ENCODE measurements at places on chromosomes 2 and 18. TPM values are rescaled to one million over a fixed set of nuclear protein-coding genes. Genes with fewer than 3 reads are reported as not detected.
A peak's percentile ranks its signal among the peaks of the same experiment; 100 is the strongest.

DNA sequence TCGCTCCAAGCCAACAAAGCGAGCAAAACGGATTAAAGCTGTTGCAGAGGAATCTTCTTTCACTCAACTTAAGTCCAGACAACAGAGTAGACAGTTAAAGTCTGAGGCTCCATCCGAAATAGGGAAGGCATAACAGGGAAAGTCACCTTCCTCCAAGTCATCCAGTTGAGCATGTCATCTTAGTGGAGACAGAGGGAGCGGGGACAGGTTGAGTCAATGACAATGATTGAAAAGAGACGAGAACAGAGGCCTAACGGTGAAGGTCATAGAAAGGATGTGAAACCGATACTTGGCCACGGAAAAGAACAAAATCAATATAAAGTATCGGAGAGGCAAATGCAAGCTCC, 455 bp downstream of the C18orf32 start:
- DNase-seq, result no peak

DNA sequence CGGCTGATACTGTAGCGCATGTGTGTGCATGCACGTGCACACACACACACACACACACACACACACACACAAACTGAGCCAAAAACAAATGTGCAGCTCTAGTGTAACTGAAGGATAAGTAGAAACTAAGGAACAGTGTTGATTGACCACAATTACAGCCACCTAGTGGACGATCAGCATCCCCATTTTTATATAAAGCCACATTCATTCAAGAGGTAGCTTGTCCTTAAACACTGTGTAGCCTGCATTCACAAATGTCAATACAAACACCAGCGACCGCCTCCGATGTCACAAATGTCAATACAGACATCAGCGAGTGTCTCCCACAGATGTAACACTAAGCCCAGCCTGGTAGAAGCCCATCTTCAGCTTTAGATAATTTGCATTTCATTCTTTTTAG, 167.4 kb downstream of the PTGR3 start:
- DNase-seq, result no peak

GRCh38 chr2:157415591-157416101, 28.2 kb downstream of the CYTIP start:
- no peak for DNase-seq

- DNase-seq, result no peak
These were observed 197.9 kb downstream of the DSEL start for GRCh38 chr18:67318651-67319050.

- DNase-seq, result no peak
These were observed 2.4 kb downstream of the MARS2 start for GRCh38 chr2:197707316-197708213.

GRCh38 chr2:165886487-165887146, 67.0 kb downstream of the TTC21B start:
- DNase-seq, result no peak

- no peak for DNase-seq
These were observed 635.7 kb downstream of the NRXN1 start for GRCh38 chr2:50396298-50396631.

- no peak for DNase-seq
These were observed 39.8 kb downstream of the WDR33 start for GRCh38 chr2:127770973-127771735.

DNA sequence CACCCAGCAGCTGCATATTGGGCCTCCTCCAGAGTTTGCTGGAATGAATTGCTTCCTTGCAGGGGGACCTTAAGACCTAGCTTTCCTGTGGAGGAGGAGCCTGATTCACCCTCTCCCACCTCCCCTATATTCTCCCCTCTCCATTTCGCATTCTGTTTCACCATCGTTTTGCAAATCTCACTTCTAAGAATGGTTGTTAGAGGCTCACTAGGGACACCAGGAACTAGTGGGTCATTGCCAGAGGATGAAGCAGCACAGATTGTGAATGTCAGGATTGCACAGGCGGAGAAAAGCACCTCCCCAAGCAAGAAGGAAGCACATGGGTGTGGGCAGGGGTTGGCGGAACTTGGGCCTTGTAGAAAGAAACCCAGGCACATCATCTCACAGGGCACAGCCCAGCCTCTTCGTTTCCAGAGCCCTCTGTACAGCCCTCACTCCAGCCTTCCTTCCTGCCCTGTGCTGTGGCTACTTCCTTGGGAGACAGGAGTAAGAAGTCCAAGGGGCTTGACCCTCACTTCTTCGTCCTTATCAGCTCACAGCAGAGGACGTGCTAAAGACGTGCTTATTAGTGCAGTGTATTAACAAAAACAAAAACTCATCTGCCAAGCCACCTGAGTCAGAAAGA, 63.4 kb downstream of the TACR1 start:
- DNase-seq, result no peak

GRCh38 chr2:210388148-210388547, 73.2 kb upstream of the MYL1 start:
- DNase-seq, result no peak

DNA sequence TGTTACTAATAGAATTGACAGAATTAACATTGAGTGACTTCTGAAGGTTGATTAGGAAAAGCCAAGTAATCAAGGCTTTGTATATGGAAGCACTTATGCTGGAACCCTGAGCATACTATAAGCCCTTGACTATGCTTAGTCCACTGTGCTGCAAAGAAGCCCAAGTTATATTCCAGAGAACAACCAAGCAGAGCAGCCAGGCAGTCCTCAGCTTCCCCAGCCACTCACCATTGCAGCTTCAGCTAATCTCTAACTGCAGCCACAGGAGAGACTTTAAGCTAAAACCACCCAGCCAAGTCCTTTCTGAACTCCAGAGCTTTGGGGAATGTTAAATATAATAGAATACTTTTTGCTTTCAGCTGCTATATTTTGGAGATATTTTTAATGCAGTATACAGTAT, 164.4 kb upstream of the VWC2L start:
- DNase-seq, result no peak

DNA sequence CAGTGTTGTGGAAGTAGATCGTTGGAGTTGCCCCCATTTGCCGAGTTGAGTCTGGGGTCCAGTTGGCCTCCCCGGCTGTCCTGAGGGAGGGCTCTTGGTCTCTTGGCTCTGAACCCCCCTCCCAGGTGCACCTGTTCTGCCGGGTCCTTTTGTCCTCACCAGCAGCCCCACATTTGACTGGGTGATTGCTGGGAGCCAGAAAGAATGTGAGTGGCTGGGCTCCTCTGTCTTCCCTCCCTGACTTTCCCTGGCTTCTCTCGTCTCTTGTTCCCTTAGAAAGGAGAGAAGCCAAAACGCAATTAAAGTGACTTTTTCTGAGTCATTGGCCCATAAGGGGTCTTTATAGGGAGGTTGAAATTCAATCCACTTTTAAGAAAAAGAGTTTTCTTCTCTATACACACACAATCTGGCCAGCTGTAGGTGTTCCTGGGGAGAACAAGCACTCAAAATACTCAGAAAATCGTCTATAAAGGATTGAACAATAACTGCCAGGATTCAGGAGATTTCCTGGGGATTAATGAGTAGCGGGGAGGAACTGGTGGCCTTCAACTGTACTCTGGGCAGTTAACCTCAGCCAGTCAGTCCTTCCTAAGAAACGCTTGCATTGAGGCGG, 131.0 kb downstream of the TMEM182 start:
- no peak for DNase-seq

- DNase-seq, result no peak
These were observed 535.4 kb upstream of the RAB6C start for GRCh38 chr2:129443865-129444739.

DNA sequence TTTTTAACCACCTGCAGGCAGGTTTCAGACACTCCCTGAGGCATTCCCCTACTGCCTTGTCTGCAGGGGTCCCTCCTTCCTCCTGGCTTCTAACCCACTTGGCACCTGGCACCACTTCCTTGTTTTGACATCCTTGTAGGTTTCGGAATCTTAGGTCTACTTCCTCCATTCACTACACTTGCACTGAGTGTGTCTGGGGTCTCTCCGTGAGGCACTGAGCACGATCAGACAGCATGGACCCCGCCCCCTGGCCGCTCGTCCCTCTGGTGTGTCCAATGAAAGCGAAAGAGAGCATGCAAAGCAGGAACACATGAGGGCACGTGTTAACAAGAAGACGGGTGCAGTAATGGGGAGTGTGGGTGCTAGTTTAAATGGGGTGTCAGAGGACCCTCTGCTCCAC, 63.8 kb downstream of the HAUS1 start:
- peak; percentile 58 for DNase-seq

DNA sequence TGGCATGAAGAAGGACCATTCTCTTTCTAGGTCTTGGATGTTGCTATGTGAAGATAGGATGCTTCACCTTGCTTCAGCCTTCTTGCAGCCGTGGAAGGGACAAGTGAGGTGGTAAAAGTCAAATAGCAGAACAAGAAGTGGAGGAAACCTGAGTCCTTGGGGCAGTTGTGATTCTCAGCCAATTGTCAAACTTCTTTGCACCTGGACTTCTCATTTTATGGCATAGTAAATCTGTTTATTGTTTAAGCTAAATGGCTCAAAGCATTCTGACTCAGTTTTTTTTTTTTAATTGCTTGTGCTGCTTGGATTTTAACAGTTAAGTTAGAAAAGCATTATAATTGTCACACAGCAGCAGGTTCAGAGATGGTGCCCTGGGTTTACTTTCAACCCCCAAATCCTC, 33.0 kb upstream of the ST6GAL2 start:
- no peak for DNase-seq

DNA sequence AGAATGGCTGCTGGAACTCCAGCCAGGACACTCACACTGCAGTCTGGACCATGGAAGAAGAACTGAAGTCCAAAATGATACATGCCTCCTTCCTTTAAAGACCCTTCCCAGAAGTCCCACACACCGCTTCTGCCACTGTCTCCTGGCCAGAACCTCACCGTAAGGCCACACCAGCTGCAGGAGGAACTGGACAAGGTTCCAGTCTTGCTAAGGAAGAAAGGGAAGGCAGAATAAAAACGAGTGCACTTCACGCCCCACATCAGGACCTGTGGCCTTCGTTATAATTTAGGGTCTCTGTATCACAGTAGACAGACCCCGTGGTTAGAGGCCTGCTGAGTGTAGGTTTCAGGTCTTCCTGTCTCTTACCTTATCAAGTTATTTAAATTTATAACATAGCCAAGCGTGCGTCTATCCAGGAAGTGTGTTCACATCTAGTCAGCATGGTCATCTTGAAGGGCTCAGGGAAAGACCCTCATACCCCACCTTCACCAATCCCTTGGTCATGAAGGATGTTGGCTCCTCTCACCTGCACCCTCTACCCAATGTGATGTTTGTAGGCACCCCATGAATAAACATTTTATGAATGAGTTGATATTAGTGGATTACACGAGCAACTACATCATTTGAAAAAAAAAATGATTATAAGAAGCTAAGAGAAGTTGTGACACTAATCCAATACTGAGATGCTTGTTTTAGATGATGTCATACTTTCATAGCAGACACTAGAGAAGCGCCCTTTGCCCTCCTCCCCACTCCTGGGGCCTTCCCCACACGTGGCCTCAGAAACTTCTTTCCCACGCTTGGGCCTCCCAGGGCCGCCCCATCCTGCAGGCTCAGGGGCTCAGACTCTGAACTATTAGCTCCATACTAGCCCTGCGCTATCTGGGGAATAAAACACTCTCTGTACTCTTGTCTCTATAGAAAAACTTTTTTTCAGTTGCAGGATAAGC, 157.6 kb downstream of the FAM210A start:
- DNase-seq, result no peak

- DNase-seq, result no peak
These were observed 376.8 kb upstream of the ID2 start for GRCh38 chr2:8304821-8305766.

DNA sequence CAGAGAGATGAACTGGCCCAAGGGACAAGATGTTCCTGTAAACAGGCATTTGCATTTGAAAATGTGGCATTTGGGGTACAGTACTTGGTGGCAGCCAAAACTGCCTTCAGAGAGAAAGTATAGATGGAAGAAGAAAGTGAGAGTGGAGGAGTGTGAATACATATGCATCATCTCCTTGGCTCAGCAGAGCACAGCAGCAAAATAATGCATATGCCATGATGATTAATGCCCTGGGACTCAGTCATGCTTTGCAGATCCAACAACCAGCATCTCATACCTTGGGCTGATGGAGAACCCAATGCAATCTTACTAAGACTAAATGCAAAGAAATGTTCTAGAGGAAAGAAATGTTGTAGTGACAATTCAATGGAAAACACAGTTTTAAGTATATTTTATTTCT, 29.7 kb upstream of the CYTIP start:
- DNase-seq, result no peak

DNA sequence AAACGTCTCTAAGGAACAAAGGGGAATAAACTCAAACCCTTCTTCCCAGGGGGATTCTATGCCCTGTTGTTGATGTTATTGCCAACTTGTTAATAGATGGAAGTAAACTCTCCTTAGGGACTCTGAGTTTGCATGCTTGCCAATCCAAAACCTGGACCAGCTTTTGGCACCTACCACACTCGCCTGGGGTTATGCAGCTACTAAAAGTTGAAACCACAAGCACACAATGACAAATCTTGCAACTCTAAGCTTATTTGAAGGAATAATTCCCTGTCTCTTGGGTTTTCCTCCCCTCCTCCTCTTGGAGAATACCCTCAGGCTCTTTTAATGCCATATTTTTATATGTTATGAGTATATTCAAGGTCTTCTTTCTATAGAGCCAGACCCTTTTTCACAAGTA, 484.1 kb downstream of the FBXO15 start:
- no peak for DNase-seq

DNA sequence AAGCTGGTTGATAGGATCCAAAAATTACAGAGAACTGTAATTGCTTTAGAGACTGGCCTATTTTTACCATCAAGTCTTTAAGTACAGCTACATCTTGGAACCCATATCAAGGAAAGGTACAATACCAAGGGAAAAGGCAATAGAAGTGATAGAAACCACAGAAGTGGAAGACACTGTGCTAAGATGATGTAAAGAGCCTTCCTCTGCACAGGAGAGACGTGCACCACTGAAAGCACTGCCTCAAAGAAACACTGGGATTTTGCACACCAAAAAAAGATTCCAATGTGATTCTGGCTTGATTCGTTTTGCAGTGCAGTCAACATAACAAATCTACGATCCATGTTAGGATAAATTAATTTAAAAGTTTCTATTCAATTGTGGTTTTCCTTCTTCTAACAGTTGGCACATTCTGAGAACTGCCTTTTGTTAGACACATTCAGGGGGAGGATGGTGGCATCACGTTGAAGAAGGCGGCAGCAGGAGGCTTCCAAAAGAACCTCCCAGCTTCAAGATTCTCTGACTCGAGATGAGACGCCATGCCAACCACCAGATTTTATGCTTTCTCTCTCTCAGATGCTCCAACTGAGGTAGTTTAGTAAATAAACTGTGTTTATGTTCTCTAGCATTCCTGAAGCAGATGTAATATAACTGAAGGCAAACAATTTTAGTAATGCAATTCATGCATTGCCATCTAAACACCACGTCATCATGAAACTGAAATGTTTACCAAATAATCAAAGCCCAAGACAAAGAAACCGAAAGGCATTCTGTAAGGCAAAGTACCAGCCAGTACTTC, 102.9 kb downstream of the BCL2 start:
- DNase-seq, result no peak

The SLC14A1 gene
- not detected for total RNA-seq

The TXNDC2 gene
- not detected for total RNA-seq

The SP9 gene
- not detected for total RNA-seq

All from Calu3 (cell line).